Hindlimb muscle (tissue), 1 donor: ENCODE measurements at places on chromosomes 2 and 18.

DNA sequence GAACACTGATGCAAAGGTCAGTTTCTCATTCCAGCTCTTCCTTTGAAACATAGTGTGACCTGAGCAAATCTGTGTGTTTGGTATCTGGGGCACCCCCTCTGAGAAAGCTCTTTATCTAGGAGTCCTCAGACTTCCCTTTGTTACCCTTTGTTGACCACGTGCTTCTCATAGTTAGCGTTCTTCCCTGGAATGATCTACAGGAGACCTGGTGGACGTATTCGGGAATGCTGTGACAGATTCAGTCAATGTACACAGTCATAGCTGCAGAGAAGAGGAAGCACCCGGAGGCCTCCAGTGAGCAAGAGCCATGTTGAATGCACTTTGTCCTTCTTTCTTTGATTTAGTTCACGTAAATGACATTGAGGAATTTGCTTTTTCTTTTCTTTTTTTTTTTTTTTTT, 10.7 kb upstream of the CHMP1B start:
- DNase-seq: no peak

GRCh38 chr2:127324635-127325034, 30.7 kb upstream of the ERCC3 start:
- DNase-seq: peak; percentile 54

GRCh38 chr2:43228756-43229659, 2.6 kb upstream of the ZFP36L2 start:
- DNase-seq: no peak

DNA sequence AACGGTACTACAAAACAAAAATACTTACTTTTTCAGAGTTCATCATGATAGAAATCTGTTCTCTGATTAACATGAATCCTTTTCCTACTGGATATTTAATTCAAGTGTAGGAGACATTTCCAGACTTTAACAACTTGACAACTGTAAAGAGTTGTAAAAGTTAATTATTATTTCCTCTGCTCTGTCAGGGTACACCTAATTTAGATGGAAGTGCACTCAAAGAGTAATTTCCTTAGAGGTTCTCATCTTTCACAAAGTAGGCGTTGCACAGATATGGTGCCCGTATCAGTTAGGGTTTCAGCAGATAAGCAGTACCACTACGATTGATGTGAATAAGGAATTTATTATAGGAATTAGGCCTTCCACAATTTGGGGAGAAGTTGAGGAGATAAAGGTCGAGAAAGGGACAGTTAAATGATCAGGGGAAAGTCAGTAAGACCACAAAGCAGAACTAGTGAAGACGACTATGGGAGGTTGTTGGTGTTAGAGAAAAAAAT, 16.2 kb upstream of the PDE11A start:
- DNase-seq: no peak

GRCh38 chr2:73925033-73925704, 1.5 kb upstream of the DGUOK start:
- DNase-seq: no peak

DNA sequence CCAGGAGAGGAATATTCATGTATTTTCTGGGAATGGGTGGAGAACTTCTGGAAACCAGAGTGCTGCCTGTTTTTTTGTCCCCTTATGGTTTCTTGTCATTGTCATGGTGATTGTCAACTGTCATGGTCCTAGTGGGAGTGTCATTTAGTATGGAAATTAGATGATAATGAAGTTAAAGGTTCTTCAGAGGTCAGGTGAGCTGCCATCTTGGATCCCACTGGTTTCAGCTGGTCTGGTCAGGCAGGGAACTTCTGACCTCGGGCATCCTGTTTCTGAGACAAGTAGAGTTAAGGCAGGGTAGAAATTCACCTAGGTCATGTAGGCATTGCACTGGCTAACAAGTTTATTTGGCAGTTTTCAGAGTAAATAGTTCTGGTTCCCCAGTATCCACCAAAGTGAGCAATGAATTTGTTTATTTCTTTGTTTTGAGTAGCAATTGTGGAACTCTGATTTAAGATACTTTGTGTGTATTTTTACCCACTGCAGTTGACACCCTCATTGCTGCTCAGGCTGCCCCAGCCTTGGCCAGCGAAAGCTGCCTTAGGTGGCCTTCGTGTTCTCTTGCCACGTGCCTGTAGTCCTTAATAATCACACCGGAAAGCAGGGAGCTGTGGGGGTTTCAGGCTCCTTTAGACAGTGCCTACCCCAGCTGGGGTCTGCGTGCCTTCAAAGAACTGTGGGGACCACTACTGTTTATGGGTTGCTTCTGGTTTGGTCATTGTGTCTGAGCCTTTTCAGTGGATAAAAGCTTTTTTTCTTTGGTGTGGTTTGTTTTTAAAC, 48.7 kb downstream of the NCK2 start:
- DNase-seq: no peak

DNA sequence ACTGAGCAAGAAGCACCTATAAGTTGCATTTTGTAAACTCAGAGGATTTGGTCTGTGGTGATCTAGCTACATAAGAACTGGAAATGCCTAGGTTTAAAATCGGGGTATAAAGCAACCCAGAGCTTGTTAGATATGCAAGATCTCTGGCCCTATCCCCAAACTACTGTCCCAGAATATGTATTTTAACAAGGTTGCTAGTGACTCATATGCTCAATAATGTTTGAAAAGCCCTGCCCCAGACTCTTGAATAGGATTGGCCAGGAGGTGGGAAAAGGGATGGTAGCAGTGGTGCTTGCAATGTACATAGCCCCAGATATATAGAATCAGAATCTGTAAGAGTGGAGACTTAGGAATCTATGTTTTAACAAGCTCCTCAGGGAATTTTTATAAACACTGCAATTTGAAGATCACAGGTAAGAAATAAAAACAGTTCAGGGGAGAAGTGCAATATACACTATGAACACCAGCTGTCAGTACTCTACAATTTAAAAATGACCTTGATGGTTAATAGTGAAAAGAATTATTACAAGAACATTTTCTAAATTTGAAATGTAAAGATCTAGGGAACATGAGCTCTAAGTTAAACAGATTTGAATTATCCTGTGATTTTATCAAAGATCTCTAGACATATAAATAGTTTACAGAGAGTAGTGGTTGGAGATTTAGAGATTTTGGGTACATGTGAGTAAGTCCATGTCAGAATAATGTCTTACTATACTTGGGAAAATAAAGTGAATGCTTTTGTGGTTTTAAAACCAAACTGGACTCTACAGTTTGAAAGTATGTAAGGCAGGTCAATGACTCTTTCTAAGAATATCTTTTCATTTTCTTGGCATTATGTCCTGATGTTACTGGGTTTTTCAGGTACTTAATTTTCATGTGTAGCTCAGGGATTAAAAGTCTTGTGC, 7.7 kb upstream of the MMADHC start:
- DNase-seq: no peak

GRCh38 chr2:165017966-165018596, 62.8 kb upstream of the SLC38A11 start:
- DNase-seq: no peak

DNA sequence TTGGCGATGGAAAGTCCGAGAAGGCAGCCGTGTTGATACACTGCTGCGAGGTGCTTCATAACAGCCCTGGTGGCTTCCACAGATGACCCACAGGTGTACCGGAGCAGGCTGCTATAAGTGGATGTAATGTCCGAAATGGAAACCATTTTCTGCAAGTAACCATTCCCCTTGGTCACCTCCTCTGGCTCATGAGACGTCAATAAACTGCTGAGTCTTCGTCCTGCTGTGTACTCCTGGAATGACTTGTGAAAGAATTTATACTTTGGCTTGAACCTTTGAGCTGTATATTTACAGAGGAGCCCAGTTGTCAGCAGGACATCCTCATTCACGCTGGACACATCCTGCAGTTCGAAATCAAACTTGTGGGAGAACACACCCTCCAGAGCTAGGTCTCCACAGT, 14.4 kb downstream of the NLRC4 start:
- DNase-seq: no peak

GRCh38 chr2:106758901-106759497, 127.0 kb downstream of the ST6GAL2 start:
- peak; percentile 84 for DNase-seq

DNA sequence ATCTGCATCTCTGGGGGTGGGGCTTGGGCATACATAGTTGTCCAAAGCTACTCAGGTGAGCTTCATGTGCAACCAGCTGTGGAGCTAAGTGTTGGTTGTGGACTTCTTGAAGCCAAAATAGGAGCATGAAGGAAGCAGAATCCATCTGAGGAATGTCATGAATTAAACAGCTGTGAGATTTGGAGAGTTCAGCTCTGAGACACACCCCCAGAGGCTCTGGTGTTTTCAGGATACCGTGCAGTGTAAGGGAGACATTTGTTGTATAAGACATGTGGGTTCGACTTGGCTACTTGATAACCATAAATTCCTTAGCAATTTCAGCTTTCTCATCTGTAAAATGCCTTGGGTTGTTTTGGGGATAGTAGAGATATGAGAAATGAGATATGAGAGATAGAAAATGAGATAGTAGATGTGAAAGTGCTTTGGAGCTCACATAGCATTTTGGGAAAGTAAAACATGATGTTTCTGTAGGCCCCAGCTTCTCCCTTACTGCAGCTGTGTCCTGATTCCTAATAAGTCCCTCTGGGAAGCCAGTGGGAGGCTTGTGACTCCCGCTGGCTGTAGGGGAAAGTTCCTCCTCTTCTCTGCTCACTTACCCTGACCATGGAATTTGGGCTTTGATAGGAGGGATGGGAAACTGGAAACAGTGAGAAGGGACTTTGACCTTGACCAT, 50.0 kb downstream of the DPYSL5 start:
- DNase-seq: no peak

- no peak for DNase-seq
Observed at GRCh38 chr2:98438190-98439133, 6.2 kb upstream of the INPP4A start.

- no peak for DNase-seq
Observed at GRCh38 chr18:79497638-79498081, 101.9 kb downstream of the NFATC1 start.
